NCI-H1048 (cell line): ENCODE measurements at places on chromosomes 2 and 18.

GRCh38 chr2:50241282-50241681 is 790.6 kb downstream of the NRXN1 start:
- DNase-seq = no peak

DNA sequence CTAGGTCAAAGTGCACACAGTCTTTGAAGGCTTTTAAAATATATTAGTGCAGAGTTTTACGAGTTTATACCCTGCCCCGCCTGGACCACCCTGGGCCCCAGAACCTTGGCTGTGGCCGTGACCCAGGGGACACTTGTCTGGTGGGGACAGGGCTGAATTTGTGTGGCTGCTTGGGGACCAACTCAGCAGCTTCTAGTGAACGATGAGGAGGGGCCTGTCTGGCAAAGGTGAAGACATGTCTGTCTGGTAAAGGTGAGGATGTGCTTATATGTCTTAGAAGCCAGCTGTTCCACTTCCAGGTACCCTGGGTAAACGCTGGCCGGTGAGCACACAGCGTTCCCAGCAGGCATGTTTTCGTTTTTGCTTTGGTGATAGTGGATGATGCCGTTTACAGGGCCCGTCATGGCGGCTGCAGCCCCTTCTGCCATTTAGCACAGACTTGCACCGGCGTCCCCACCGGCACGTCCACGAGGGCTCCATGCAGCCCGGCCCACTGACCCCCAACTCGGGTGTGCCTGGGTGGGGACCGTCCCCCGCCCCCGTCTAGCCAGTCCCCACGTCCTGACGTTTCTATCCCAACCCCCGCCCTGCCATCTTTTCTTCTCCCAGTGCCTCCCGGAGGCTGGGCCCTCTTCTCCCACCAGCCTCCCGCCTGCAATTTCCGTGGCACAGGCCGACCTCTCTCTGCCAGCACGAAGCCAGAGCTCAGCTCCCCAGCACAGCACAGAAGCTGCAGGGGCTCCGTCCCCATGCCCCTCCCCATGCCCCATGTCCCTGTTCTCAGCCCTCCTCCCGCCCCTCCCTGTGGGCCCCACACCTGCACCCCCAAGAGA is 67.8 kb downstream of the SLC66A2 start:
- no peak for DNase-seq

DNA sequence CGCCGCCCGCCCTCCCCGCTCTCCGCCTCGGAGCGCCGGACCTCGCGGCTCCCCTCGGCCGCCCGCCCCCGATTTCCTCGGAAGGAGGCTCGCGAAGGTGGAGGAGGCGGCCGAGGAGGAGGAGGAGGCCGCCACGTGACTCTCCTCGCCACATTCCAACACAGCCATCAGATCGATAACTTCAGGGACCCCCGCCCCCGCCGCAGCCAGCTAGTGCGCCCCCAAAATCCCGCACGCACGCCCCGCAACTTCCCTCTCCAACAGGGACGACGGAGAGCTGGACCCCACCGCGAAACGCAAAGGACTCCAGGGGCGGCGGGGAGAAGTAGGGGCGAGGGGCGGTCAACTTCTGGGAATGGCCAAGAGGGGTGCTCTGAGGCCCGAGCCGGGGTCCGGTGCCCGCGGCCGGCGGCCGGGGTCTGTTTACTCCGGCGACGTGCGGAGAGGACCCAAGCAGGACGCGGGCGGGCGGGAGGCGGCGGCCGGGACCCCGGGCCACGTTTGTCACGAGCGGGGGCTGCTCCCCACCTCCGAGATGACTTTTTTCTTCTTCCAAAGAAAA is 2.0 kb downstream of the ZNF521 start:
- no peak for DNase-seq

GRCh38 chr2:191610756-191611155 is 67.2 kb upstream of the NABP1 start:
- DNase-seq = no peak

DNA sequence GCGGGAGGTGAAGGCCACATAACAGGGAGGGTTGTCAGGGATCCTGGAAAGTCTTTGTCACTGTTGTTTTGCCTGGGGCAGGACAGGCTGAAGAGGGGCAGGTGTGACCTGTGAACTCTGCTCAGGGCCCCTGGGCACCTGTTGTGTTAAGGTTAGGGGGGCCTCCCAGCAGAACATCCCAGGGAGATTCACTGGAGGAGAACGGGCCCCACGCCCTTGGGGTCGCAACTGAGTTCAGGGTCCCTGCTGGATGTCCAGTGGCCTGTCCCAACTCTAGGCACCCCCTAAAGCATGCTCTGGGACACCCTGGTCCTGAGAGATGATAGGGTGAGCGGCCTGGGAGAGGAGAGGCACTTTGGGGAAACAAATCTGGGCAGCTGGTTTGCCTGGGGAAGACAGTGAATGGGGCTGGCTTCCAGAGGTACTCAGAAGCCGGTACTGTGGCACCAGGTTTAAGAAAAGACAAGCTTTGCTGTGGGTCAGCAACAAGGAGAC is 22.9 kb downstream of the GPR35 start:
- no peak for DNase-seq

- no peak for DNase-seq
Observed at GRCh38 chr2:76295762-76296161, 585.0 kb upstream of the GCFC2 start.

DNA sequence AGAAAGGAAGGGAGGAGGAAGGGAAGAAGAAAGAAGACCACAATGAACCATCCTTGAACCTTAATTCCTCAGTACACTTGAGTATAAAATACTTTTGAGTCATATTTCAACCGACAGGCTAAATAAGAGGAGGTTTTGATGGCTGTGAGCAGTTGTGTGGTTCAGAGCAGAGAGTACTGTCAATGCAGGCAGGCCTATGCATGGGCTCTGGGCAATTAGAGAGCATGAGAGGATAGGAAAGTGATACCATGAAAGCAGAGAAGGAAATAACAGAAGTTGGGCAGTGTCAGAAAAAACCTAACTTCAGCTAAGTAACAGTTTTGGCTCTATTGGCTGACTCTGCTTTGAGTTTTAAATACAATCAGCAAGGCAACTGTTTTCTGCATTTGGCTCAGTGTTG is 123.6 kb upstream of the STK17B start:
- no peak for DNase-seq
